ENCODE measurements at places on chromosomes 5 and 9. TPM values are rescaled to one million over a fixed set of nuclear protein-coding genes. Genes with fewer than 3 reads are reported as not detected.

Gene PAPPA
- total RNA-seq: 12.4 TPM

Gene GGTA1
- total RNA-seq: not detected

Gene GRXCR2
- total RNA-seq: not detected

Gene SH2D3C
- 0.28 TPM for total RNA-seq

Gene FRMPD1
- not detected for total RNA-seq

Gene CDO1
- total RNA-seq: 8.6 TPM

Gene KCNIP1
- total RNA-seq: not detected

Gene EQTN
- total RNA-seq: not detected

Gene TMEM171
- 3.3 TPM for total RNA-seq

Data from IMR-90 (cell line).